GM04504 (cell line): ENCODE measurements at places on chromosomes 4 and X.

GRCh38 chrX:131987252-131987651 lies 35.9 kb upstream of the STK26 start:
- no peak for DNase-seq

- DNase-seq: peak; percentile 56
These were observed 8.3 kb upstream of the AGA start for GRCh38 chr4:177450426-177451107.

DNA sequence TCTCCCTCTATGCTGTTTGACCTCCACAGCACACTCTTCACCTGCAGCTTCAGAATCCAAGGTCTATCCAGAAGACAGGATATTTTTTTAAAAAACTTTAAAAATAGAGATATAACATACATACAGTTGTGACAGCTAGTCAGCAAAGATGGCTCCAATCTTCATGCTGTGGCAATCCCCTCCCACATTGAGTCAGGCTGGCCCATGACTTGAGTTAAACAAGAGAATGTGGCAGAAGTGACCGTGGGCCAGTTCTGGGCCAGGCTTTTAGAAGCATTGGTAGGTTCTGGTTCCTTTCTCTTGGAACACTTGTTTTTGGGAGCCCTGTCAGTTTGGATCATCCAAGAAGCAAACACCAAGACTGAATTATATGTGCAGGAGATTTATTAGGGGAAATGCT lies 36.1 kb upstream of the REPS2 start:
- no peak for DNase-seq

GRCh38 chr4:53608649-53609048 lies 17.4 kb upstream of the LNX1 start:
- no peak for DNase-seq

DNA sequence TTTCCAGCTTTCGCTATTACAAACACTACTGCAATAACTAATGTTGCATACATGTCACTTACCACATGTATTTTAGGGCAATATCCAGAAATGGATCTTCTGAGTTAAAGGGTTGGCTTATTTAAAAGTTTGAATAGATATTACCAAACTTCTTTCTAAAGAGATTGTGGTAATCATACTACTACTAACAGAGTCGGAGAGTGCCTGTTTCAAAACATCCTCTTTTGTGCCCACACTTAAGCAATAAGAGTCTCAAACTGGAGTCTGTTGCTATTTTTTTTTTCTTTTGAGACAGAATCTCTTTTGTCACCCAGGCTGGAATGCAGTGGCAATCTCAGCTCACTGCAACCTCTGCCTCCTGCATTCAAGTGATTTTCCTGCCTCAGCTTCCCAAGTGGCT lies 35.8 kb downstream of the FGFBP1 start:
- DNase-seq: no peak

DNA sequence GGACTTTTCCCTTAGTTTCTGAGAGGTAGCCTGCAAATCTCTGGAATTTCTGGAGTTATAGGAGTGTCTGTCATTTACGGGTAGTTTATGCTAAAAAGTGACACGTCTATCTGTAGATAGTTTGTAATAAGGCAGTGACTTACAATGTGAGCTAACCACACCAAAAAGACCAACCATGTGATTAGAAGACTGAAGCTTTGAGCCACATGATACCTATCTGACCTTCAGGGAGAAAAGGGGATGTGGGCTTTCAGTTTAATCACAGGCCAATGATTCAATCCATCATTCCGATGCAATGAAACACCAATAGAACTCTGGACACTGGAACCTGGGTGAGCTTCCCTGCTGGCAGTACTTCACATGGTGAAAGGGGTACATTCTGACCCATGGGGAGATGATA lies 254.6 kb upstream of the GK2 start:
- no peak for DNase-seq

DNA sequence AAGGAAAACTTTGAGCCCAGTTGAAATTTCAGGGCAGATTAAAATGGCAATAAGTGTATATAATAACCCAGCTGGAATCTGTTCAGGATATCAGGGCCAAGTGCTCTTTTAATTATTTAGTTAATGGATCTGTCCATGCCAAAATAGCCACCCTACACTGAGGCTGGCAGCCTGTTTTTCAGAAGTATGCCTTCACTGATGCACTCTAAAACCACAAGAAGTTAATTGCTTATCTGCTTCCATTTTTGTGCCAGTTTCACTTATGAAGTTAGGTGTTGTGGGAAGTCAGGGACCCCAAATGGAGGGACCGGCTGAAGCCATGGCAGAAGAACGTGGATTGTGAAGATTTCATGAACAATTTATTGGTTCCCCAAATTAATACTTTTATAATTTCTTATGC lies 960.3 kb downstream of the C4orf33 start:
- DNase-seq: no peak

GRCh38 chr4:168487282-168488035 lies 7.2 kb upstream of the DDX60L start:
- no peak for DNase-seq

- no peak for DNase-seq
These were observed 444.8 kb upstream of the SLIT2 start for GRCh38 chr4:19806865-19807264.

DNA sequence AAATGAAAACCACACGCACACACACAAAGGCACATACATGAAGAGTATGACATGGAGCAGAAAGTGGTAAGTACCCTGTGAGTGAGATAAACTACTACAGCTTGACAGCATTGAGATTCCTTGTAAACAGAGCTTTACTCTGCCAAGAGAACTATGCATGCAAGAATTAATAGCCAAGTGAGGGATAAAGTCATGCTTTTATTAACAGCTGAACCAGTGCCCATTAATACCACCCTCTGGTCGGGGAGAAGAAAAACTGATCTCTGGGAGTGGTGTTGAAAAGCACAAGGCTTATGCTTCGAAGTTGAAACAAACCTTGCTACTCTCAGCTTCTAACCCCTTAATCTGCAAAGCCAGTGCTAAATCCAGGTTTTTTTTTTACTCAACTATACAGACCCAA lies 95.9 kb upstream of the C1QTNF7 start:
- DNase-seq: no peak

- no peak for DNase-seq
These were observed 387.9 kb downstream of the ARHGAP24 start for GRCh38 chr4:85862896-85863295.

DNA sequence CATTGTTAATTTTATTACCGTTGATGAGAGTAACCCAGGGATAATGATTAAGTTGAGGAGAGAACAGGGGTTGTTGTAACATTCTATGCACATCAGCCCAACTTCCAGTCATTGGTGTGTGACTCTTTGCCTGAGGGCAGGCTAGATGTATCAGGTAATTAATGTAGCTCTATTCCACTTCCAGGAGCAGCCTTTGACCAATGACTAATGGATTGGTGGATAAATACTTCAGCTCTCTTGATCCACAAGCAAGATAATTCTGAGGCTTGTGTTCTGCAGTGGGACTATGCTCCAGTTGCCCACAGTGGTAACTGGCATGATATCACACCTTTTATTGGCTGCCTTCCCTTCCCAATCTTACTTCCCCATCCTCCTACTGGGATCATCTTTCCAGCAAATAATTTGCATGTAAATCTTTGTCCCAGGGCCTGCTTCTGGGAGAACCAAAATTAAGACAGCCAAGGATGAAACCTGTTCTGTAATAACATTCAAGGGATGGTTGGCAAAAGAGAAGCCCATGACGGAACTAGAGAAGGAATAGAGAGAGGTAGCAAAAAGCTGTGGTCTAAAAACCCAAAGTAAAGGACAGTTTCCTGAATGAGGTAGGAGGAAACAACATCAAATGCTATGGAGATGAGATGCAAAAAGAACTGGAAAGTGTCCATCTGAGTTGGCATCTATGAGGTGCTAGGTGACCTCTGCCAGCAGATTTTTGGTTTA lies 241.4 kb upstream of the RPS6KA3 start:
- no peak for DNase-seq

GRCh38 chr4:98963538-98964433 lies 31.7 kb upstream of the METAP1 start:
- DNase-seq: no peak
